MV-4-11 (cell line): ENCODE measurements at places on chromosomes 11 and 22.

GRCh38 chr11:108048269-108048668 is 39.6 kb downstream of the CUL5 start:
- no peak for DNase-seq

- no peak for DNase-seq
These were observed 48.5 kb upstream of the MN1 start for GRCh38 chr22:27850000-27850521.

- DNase-seq, result no peak
These were observed 16.9 kb downstream of the USP47 start for GRCh38 chr11:11858676-11859075.

GRCh38 chr11:15035283-15035682 is 38.1 kb upstream of the CALCB start:
- no peak for DNase-seq

DNA sequence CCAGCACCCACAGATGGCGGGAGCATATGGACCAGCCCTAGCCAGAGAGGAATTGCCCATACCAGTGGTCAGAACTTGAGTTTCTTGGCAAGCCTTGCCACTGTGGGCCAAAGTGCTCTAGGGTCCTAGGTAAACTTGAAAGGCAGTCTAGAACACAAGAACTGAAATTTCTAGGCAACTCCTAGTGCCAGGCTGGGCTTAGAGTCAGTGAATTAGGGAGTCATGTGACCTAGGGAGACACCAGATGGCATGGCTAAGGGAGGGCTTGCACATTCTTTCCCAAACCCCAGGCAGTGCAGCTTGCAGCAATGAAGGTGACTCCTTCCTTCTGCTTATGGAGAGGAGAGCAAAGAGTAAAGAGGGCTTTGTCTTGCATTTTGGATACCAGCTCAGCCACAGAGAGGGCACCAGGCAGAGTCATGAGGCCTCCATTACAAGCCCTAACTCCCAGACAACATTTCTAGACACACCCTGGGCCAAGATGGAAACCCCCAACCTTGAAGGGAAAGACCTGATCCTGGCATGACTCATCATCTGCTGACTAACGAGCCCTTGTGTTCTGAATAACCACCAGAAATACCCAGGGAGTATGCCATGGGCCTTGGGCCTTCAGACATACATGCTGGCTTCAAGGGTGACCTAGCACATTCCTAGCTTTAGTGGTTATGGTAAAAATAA is 19.2 kb upstream of the OR56A3 start:
- peak; percentile 11 for DNase-seq

GRCh38 chr11:34180040-34180813 is 74.8 kb downstream of the NAT10 start:
- no peak for DNase-seq

DNA sequence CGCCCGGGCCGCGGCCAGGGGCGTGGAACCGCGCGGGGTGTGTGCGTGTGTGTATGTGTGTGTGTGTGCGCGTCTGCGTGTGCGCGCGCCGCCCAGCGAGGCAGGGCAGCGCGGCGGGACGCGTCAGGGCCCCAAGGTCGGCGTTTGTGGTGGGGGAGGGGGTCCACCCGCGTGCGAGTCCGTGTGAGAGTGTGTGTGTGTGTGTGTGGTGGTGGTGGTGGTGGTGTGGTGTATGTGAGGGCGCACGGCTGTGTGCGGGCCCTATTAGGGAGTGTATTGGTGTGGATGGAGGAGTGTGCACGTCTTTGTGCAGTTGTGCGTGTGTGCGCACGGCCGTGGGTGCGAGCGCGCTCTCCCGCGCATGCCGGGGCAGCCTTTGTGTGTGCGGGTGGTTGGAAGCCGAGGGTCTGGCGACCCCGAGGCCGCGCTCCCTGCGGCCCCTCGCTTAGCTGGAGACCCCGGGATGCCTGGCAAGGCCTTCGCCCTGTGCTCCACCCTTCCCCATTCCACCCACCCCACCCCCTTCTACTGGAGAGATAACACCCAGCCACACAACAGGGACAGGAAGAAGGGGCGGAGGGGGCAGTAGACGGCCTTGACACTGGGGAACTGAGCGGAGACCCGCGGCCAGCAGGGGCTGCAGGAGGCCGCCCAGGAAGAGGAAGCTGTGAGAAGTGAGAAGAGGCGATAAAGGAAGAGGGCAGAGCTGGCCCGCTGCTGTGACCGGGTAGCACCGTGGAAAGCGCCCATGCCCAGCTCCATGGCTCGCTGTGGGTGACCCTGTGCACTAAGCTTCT is 528 bp upstream of the ARRB1 start:
- peak; percentile 84 for DNase-seq

DNA sequence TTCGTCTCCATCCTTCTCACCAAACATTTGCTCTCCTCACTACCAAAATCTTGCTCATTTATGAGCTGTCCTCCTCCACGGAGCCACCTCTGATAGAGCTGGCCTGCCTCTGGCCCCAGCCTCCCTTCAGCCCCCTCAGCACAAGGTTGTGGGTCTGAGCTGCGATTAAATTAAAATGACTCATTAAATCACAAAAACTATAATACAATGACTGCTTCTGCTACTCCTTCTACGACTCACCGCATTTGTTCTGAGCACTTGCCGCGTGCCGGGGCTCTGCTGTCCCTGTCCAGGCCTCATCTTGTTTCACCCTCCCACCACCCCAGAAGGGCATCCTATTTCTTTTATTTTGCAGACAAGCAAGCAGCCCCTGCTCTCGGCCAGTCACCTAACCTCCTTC is 49.2 kb upstream of the TIMP3 start:
- no peak for DNase-seq

- DNase-seq, result no peak
These were observed 79.0 kb downstream of the ATXN10 start for GRCh38 chr22:45750626-45751025.

DNA sequence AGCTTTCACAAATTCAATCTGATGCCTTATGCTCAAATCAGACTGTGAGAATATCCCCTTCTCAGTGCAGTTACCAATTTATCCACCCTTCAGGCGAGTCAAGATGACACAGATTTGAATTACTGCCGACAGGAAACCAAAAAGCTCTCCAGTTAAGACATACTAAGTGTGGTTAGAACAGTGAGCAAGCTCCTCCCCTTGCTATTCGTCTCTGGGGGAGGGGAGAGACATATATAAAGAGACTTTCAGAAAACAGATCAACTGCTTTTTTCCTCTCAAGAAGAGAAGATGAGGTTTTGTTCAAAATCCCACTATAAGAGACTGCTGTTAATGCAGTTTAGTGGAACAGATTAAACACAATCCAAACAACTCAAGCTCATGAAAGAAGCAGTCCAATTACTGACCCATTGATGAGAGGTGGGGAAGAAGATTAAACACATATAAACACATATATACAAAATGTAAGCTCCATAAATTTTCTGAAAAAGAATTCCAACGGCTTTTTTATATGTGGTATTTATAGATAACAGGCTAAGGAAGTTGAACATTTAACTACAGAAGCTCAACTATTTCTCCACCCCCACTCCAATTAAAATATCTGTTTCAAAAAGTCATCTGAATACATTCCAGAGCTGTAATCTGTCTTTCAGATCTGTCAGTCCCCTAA is 102.7 kb downstream of the MRTFA start:
- peak; percentile 93 for DNase-seq

GRCh38 chr11:65085446-65085845 is 1.4 kb downstream of the ZFPL1 start:
- peak; percentile 7 for DNase-seq
